Stimulated activated naive CD8-positive, alpha-beta T cell treated with anti-CD3 and anti-CD28 coated beads, Interleukin-15, Interleukin-2, amounts not matched to agents 100 U/mL and 50 U/mL, for 24 hours (primary cell): ENCODE measurements at places on chromosomes 7 and 10.

GRCh38 chr7:157675427-157675927 is 338.7 kb downstream of the DNAJB6 start:
- no peak for DNase-seq

DNA sequence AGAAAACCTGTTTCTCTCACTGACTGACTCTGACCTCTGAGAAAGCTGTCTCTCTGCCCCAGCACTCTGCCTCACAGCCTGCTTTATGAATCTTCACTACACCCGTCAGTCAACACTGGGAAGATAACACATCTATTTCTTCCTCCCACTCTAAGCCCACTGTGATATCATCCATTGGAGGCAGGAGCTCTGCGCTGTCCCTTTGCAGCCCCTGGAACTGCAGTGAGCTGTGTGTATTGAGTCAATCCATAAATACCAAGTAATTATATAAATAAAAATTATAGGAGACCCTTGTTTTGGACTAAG is 17.2 kb upstream of the FXYD4 start:
- DNase-seq, result no peak

DNA sequence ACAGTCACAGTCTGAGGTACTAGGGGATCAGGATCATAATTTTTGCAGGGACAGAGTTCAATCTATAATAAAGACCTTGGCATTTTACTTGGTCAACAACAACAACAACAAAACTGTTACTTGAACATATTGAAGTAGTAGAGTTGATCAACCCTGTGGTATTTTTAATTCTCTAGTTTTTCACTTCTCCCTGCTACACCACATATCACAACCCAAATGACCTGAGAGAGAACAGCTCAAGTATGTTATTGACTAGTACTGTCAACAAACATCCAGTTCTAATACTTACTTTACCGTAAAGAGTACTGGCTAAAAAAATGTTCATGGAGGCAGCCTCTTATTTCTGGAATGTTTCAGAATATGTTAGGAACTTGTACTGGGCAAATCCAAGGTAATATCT is 90.5 kb upstream of the FAM3C start:
- DNase-seq, result no peak

DNA sequence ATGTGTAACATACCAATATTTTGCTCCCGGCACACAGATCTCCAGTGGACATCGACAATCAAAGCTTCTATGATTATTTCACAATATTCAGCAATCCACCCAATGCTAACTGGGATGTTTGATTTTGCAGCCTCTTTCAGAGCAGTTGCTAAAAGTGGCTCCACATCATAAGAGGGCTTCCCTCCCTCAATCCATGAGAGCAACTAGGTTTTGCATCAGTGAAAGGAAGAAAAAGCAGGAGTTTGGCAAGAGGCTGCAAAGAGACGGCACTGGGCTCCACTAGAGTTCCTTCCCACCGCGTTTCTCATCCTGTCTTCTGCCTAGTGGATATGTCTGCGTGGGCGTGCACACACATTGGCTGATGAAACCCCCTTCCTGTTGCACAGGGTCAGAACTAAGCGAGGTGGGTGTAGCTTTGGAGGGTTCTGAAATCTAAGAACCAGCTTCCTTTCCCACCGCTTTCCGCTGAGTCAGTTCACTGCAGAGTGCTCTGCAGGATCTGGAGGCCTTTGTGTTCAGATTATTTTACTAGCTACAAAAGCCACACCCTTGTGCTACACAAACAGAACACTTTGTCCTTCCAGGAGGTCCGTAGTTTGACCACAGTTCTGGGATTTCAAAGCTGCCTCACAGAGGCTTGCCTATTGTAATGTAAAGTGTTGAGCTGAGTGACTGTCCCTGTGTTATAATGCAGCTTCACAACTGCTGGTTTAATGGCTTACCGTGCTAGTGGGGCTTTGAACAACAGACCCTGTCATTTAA is 28.1 kb downstream of the ARL4A start:
- DNase-seq, result peak; percentile 57

DNA sequence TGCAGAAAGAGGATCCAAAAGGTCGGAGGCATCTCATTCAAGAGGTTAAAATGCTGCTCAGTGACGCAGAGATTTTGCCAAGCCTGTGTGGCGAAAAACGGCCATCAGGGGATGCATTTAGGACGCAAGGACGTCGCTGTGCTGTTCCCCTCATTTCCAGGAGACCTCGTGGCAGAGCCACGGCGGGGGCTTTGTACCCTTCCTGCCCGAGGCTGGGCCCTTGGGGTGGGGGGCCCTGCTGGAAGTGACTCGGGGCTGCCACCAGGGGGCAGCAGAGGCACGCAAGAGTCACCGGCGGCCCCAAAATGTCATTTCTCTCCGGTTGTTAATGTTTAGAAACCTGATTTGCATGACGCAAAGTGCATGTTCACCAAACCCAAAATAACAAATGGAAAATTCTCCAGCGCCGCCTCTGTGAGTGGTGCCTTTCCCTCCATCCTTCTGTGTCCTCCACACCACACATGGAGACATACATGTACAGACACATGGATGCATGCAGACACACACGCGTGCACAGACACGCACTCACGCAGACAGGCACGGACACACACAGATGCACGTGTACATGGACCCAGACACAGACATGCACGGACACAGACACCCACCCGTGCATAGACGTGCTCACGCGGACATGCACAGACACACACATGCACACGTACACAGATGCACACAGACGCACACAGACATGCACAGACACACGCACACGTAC is 51.0 kb upstream of the NKX6-2 start:
- DNase-seq, result peak; percentile 56

- peak; percentile 71 for DNase-seq
Observed at GRCh38 chr7:100655908-100656674, at the start of gene ACTL6B. TSS of gene ACTL6B (minus strand) at chr7:100656448. CDS start at chr7:100656354, 94 bp downstream.

DNA sequence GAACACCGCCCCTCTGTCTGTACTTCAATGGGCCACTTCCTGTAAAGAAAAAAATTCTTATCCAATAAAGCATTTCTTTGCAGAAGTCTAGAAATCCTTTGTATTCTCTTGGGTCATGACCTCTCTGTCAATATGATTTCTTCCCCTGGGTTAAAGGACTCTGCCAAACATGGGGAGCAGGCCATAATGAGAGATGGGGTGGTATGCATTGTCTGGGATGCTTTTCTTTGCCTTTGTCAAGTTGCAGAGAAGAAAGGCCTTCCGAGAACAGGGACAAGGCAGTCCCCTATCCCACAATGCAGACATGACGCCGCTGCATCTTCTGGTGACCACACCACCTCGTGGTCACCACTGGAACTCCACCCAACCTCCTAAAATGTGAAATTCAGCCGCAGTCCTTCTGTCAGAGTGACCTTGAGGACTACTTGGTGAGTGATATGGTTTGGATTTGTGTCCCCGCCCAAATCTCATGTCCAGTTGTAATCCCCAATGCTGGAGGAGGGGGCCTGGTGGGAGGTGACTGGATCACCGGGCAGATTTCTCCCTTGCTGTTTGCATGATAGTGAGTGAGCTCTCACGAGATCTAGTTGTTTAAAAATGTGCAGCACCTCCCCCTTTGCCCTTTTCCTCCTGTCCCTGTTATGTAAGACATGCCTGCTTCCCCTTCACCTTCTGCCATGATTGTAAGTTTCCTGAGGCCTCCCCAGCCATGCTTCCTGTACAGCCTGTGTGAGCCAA is 15.2 kb upstream of the FRMPD2 start:
- DNase-seq, result peak; percentile 52

- no peak for DNase-seq
Observed at GRCh38 chr7:101589976-101590662, 39.0 kb downstream of the MYL10 start.

- no peak for DNase-seq
Observed at GRCh38 chr10:47121336-47121735, 178.7 kb upstream of the GDF10 start.

- DNase-seq, result peak; percentile 78
Observed at GRCh38 chr10:32367793-32368453, 21.0 kb upstream of the EPC1 start.

GRCh38 chr10:133237588-133238465 is at the start of gene VENTX:
TSS of gene VENTX (plus strand) at chr10:133237855. CDS start at chr10:133237915, 60 bp downstream.
- DNase-seq, result no peak

DNA sequence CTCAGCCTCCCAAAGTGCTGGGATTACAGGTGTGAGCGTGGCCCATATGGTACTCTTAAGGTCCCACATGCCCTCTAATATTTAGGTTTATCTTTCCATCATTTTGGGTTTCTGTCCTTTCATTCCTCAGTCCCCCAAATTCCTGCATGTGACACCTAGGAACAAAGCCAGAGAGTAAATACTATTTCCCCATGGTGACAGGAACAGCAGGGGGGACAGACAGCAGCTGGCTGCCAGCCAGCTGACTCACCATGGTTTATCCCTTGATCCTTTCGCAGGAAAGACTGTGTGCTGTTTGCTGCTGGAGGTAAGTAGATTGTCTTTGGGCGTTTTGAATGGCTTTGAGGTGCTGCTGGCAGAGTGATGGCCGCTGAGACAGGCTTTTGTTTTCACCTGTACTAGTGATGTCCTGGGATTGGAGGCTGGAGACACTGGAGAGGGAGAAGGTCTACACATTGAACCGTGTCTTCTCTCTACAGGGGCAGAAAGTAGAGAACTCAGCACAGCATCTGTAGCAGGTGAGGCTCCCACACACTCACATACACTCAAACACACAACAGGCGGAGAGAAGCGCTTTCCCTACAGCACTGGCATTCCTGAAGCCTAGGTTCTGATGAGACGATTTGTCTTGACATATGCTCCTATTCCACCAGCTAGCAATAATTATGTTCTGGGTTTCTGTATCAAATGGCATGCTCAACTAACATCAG is 83.7 kb upstream of the EFCAB10 start:
- no peak for DNase-seq

GRCh38 chr7:101303102-101303701 is 18.4 kb downstream of the IFT22 start:
- DNase-seq, result no peak

- no peak for DNase-seq
Observed at GRCh38 chr7:155084969-155085368, 14.8 kb downstream of the HTR5A start.

DNA sequence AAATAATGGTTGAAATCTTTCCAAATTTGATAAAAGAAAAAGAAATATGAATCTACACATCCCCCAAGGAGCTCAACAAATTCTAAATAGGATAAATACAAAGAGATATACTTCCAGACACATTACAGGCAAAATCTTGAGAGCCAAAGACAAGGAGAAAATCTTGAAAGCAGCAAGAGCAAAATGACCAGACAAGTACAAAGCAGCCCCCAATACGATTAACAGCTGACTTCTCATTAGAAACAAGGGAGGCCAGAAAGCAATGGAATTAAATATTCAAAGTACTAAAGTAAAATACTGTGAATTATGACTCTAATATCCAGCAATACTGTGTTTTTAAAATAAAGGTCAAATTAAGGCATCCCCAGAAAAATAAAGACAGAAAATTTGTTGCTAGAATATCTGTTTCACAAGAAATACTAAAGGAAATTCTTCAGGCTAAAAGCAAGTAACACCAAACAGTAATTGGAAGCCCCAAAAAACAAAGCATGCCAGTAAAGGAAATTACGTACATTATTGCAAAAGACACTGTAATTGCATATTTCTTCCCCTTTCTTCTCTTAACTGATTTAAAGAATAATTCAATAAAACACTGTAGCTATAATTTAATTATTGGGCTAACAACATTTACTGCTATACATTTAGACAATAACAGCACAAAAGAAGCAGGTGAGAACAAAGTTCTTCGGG is 36.4 kb downstream of the ZNF438 start:
- DNase-seq, result no peak

GRCh38 chr10:57362811-57363210 is 904.9 kb downstream of the IPMK start:
- no peak for DNase-seq

GRCh38 chr7:74183653-74184450 is 9.7 kb downstream of the EIF4H start:
- no peak for DNase-seq

DNA sequence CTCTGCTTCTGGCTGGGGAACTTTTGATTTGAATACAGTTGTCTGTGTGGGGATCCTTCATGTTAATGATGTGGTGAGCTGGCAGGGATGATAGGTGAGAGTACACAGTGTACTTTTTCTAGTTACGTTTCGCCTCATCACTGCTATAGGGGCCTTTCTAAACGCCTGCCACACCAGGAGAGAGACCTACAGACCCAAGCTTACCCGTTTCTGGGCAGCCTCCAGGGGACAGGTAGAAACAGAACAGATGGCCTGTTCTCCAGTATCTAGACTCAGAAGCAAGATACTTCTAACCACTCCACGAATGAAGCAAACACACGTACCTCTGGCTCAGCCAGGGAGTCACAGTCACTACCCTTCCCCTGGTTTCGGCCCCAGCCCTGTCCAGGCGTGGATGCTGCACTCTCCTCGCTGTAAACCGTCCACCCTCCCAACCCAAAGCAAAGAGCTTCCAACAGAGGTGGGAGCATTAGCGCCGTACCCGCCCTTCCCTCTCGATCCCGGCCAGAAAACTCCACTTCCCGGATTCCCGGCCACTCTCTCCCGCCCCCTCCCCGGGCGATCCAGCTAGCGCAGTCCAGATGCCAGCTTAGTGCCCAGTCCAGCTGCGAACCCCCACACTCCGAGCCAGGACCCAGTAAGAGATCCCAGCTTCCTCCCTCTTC is 1.2 kb downstream of the CCDC6 start:
- peak; percentile 56 for DNase-seq

DNA sequence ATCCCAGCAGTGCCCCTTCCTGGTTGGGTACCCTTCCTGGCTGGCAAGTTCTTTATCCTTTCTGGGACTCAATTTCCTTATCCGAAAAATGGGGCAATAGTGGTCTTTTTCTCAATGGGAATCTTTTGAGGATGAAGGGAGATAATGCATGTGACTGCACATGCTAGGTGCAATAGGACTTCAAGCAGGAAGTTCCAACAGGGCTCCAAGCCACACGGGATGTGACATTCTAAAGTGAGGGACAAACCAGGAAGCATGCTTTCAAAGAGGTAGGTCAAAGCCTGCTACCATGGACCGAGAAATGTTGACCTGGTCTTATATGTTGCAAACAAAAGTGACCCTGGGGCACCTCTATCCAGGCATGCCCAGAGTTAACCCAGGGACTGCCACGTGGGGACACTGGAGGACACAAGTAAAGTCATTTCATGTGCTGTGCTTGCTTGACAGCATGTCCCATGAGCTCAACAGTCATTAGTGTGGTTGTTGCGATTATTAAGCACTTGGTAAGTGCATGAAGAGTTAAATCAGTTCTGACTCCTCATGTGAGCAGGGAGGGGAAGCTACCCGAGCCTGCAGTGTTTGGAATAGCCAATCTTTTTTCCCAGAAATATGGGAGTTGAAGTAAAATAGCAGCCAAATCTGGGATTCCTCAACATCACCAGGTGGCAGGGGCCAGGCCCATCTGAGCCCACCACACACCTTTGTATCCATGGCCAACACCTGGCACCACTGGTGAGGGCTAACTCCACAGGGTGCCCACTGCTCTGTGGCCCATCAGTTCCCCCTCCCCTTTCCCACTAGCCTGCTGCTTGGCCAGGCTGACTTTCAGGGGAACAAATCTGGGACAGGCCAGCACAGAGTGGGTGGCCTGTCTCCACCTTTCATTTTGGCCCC is 5.7 kb downstream of the ARHGAP22 start:
- no peak for DNase-seq

DNA sequence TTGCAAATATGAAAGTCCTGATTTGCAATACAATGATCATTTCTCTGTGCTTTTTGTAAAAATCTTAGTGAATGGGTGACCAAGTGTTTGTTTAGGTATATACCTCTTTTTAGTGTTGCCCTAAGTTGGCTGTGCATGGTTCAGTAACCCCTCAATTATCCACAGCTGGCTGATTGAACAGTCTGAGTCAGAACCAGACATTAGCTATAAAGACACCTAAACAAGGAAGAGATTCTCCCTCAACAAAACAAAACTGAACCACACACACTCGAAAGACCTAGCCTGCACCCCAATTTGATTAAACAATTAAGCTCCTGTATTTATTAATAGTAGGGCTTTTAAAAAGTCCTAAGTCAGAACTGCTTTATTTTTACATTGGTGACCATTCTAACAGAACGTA is 2.8 kb downstream of the RSBN1L start:
- DNase-seq, result no peak
